Pancreas (tissue), 10 donors: ENCODE measurements at places on chromosomes 12 and 14. TPM values are rescaled to one million over a fixed set of nuclear protein-coding genes. Genes with fewer than 3 reads are reported as not detected.

GRCh38 chr12:56230432-56231183 lies 757 bp downstream of the SLC39A5 start:
- H3K27ac ChIP-seq, result peak overlapping the region; percentile 69
- H3K4me1 ChIP-seq, result no peaks in the 10 kb centered on the region
- peak overlapping the region; percentile 16 for H3K4me3 ChIP-seq
- no peaks in the 10 kb centered on the region for H3K36me3 ChIP-seq

- H3K27me3 ChIP-seq, result no peaks in the 10 kb centered on the region
- H3K36me3 ChIP-seq, result no peaks in the 10 kb centered on the region
- H3K4me3 ChIP-seq, result no peak overlapping the region
- H3K4me1 ChIP-seq, result no peaks in the 10 kb centered on the region
- DNase-seq, result no peak
Measured at GRCh38 chr14:47277703-47278102, 397.7 kb downstream of the MDGA2 start.

The MTHFD1 gene
- 21.8 TPM for polyA plus RNA-seq

DNA sequence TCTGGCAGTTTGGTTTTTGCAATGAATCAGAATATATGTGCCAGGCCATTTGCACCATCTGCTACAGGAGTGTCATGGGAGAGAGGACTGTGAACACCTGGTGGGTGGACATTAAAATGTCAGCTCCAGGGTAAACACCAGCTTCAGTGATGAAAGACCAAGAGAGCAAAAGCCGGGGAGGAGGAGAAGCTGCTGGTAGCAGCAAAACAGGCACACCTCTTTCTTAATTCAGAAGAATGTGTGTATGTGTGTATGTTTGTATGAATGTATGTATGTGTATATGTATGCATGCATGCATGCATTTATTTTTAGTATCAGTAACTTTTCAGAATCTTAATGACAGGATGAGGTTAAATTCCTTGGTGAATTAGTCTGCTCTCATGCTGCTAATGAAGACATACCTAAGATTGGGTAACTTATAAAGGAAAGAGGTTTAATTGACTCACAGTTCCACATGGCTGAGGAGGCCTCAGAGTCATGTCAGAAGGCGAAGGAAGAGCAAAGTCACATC lies 357.4 kb upstream of the PRICKLE1 start:
- no peaks in the 10 kb centered on the region for H3K4me1 ChIP-seq
- no peaks in the 10 kb centered on the region for H3K27me3 ChIP-seq
- H3K27ac ChIP-seq, result no peak overlapping the region
- no peak overlapping the region for H3K4me3 ChIP-seq
- DNase-seq, result no peak
- no peaks in the 10 kb centered on the region for H3K36me3 ChIP-seq

The GSC gene
- polyA plus RNA-seq, result 1.7 TPM

The AICDA gene
- polyA plus RNA-seq, result not detected

The SPIC gene
- polyA plus RNA-seq, result not detected

DNA sequence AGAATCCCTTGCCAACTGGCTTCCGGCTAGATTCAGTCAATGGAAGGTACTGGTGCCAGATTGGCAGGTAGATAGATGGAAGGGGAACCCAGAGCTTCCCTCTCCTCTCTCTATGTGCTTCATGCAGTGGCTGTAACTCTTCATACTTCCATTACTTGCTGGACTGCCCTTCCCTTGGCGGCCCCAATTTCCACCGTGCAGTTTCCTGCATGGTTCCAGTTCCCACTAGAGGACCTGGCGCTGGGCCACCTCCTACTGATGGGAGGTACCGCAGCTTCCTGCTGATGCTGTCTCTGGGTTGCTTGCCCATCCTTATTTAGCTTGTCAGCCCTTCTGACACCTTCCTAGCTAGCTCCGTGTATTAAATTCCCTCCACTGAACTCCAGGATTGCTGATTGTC lies 226.4 kb downstream of the ANO2 start:
- H3K27ac ChIP-seq, result no peak overlapping the region
- no peak for DNase-seq
- no peaks in the 10 kb centered on the region for H3K4me1 ChIP-seq
- no peaks in the 10 kb centered on the region for H3K36me3 ChIP-seq
- no peaks in the 10 kb centered on the region for H3K27me3 ChIP-seq
- no peak overlapping the region for H3K4me3 ChIP-seq

- no peaks in the 10 kb centered on the region for H3K4me1 ChIP-seq
- H3K27me3 ChIP-seq, result no peaks in the 10 kb centered on the region
- no peak for DNase-seq
- no peaks in the 10 kb centered on the region for H3K36me3 ChIP-seq
Measured at GRCh38 chr12:40769846-40770245, 77.6 kb downstream of the CNTN1 start.

DNA sequence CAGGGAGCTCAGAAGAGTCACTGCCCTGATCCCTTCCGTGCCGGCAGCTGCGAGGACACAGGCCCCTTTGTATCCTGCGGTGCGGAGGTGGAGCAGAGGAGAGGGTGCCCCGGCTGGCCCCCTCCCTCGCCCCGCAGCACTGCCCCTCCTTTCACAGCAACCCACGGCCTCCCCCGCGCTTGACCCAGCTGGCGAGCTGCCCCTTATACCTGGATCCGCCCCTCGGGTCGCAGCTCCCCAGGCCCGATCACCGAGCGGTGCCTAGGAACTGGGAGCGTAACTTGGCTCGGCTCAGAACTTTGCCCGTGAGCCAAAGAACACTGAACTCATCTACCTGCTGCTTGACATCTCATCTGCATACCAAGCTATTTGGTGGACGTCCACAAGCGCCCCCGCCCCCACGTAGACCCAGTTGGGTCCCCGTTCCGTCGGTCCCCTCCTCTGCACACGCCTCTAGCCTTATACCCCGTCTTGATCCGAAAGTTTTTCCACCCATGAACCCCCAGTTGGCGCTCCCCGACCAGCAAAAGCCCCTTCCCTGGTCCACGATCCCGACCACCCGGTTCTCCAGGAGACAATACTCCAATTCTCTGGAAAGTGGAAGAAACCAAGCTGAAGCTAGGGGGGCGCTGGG lies 697 bp upstream of the DNAJC14 start:
- peak; percentile 75 for DNase-seq
- peak overlapping the region; percentile 94 for H3K4me3 ChIP-seq
- no peaks in the 10 kb centered on the region for H3K36me3 ChIP-seq
- peak overlapping the region; percentile 88 for H3K27ac ChIP-seq
- H3K4me1 ChIP-seq, result peaks cover 22% of the 10 kb centered on the region

The TRMT5 gene
- polyA plus RNA-seq, result 2.3 TPM

The NANOG gene
- 0.09 TPM for polyA plus RNA-seq

DNA sequence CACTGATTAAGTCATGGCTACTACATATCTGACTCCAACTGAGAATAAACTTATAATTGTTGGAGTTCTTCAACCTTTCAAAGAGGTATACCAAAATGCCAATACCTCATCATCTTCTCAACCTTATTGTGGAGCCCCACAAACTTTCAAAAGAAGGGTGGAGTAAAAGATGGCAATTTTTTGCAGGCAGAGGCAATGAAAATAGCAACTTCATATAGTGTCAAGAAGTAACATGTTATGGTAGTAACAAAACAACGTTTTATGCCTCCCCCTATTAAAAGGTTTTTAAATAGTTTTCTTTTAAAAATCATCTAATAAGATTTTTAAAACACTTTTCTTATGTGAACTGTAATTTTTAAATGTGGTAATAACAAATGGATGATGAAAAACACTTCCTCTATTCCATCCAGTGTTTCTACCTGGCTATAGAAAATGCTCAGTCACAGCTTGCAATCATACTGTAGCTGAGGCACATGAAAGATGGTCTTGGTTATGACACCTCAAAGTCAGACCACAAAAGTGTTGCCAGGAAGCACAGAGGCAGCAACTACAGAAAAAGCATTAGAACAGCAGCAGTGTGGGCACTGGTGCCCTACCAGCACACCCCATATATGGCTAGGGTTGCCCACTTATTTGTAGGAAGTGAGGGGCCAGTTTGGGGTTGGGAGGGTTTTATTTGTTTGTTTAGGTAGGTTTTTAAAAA lies 7.0 kb downstream of the PPP1R12A start:
- H3K36me3 ChIP-seq, result no peaks in the 10 kb centered on the region
- no peak overlapping the region for H3K27ac ChIP-seq
- H3K4me3 ChIP-seq, result no peak overlapping the region
- no peaks in the 10 kb centered on the region for H3K27me3 ChIP-seq
- H3K4me1 ChIP-seq, result peaks cover 11% of the 10 kb centered on the region
- DNase-seq, result no peak

GRCh38 chr12:114041590-114041989 lies 75.5 kb upstream of the RBM19 start:
- no peak overlapping the region for H3K4me3 ChIP-seq
- no peak overlapping the region for H3K27ac ChIP-seq
- H3K27me3 ChIP-seq, result no peaks in the 10 kb centered on the region
- no peaks in the 10 kb centered on the region for H3K36me3 ChIP-seq
- no peaks in the 10 kb centered on the region for H3K4me1 ChIP-seq
- DNase-seq, result no peak

The TTC7B gene
- 8.9 TPM for polyA plus RNA-seq

GRCh38 chr12:54993181-54993835 lies 8.7 kb upstream of the TESPA1 start:
- no peaks in the 10 kb centered on the region for H3K36me3 ChIP-seq
- no peak overlapping the region for H3K27ac ChIP-seq
- H3K4me3 ChIP-seq, result no peak overlapping the region
- no peaks in the 10 kb centered on the region for H3K27me3 ChIP-seq
- peak; percentile 19 for DNase-seq

- no peaks in the 10 kb centered on the region for H3K27me3 ChIP-seq
- H3K4me3 ChIP-seq, result no peak overlapping the region
- no peaks in the 10 kb centered on the region for H3K36me3 ChIP-seq
- no peak for DNase-seq
- H3K4me1 ChIP-seq, result no peaks in the 10 kb centered on the region
- H3K27ac ChIP-seq, result no peak overlapping the region
Measured at GRCh38 chr12:131220331-131220685, 266.6 kb downstream of the ADGRD1 start.

DNA sequence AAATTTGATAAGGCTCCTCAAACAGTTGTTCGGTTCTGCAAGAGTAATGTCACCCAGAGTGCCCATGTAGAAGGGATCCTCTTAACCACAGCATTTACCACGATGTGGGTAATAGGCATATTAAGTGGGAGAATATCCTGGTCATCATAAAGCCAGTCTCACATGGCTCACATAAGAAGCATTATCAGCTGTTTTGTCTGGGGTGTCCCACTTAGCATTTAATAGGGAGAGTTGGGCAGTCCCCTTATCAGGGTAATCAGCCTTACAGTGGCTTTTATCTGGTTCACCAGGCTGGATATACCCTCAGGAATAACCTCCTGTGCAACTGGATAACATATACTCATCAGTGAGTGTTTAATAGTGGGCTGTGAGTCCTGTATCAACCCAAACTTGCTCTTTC lies 12.9 kb upstream of the TMEM263 start:
- H3K27me3 ChIP-seq, result no peaks in the 10 kb centered on the region
- H3K36me3 ChIP-seq, result no peaks in the 10 kb centered on the region
- no peak overlapping the region for H3K27ac ChIP-seq
- no peaks in the 10 kb centered on the region for H3K4me1 ChIP-seq

GRCh38 chr14:79820866-79821535 lies 390.3 kb downstream of the DIO2 start:
- H3K36me3 ChIP-seq, result no peaks in the 10 kb centered on the region
- no peak overlapping the region for H3K4me3 ChIP-seq
- no peak overlapping the region for H3K27ac ChIP-seq
- no peaks in the 10 kb centered on the region for H3K27me3 ChIP-seq
- no peaks in the 10 kb centered on the region for H3K4me1 ChIP-seq

The THTPA gene
- 11.9 TPM for polyA plus RNA-seq

- no peaks in the 10 kb centered on the region for H3K4me1 ChIP-seq
- H3K4me3 ChIP-seq, result no peak overlapping the region
- no peak overlapping the region for H3K27ac ChIP-seq
- H3K36me3 ChIP-seq, result no peaks in the 10 kb centered on the region
- DNase-seq, result no peak
Measured at GRCh38 chr14:89342049-89342448, 75.0 kb downstream of the FOXN3 start.

The KLRC4 gene
- not detected for polyA plus RNA-seq

The SYT10 gene
- polyA plus RNA-seq, result 0.05 TPM

The VRTN gene
- polyA plus RNA-seq, result not detected

- no peak overlapping the region for H3K4me3 ChIP-seq
- H3K27ac ChIP-seq, result no peak overlapping the region
- H3K4me1 ChIP-seq, result peaks cover 11% of the 10 kb centered on the region
- no peak for DNase-seq
- no peaks in the 10 kb centered on the region for H3K36me3 ChIP-seq
Measured at GRCh38 chr14:22551605-22551997, 37.4 kb downstream of the DAD1 start.

The ALX1 gene
- not detected for polyA plus RNA-seq

- H3K4me3 ChIP-seq, result no peak overlapping the region
- H3K4me1 ChIP-seq, result no peaks in the 10 kb centered on the region
- DNase-seq, result no peak
Measured at GRCh38 chr12:98653866-98654493, 8.9 kb downstream of the APAF1 start.

GRCh38 chr14:38799671-38800070 lies 303.4 kb downstream of the SEC23A start:
- no peaks in the 10 kb centered on the region for H3K36me3 ChIP-seq
- no peak overlapping the region for H3K27ac ChIP-seq
- H3K4me1 ChIP-seq, result no peaks in the 10 kb centered on the region
- no peak for DNase-seq
- H3K27me3 ChIP-seq, result no peaks in the 10 kb centered on the region
- no peak overlapping the region for H3K4me3 ChIP-seq

DNA sequence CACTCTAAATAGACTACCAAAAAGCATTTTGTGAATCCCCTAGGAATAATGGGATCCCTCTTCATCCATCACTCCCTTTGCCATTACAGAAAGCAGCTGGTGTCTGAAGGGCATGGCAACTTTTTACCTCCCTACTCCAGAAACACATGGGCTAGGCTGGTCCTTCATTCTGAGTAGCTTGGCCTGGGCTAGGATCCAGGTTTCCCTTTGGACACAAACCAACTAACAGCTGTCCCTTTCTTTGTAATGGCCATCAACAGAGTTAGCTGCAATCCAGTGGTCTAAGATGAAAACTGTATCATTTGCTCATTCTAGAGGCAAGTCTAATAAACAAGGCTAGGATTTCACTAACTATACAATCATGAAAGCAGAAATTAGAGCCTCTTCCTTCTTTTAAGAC lies 7.4 kb downstream of the GRIN2B start:
- no peaks in the 10 kb centered on the region for H3K36me3 ChIP-seq
- no peak overlapping the region for H3K27ac ChIP-seq
- H3K4me1 ChIP-seq, result no peaks in the 10 kb centered on the region
- no peak overlapping the region for H3K4me3 ChIP-seq

The EPYC gene
- not detected for polyA plus RNA-seq

The SDR9C7 gene
- polyA plus RNA-seq, result not detected

DNA sequence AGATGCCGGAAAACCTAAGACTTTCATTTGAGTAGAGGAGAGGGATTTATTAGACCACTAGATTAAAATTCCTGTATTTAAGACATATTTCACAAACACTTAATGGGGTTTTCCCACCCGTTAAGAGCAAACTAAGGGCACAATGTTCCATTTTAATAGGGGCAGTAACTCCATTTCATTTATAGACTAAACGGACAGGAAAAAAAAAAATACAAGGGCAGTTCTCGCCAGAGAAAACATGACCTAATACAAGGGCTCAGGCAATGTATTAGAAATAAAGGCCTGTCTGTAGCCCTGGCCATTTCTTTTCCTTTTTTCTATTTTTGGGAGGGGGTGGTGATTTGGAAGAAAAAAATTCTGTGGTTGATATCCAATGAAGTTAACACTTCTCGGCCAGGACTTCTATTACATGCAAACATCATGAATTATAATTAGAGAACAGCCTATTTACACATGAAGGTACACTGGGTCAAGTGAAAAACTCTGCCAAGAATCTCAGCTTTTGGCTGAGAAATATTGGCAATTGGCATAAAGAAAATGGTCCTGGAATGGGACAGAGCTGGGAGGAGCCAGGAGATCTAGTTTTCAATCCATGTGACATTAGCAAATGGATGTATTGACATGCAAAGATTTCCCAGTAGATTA lies 641.1 kb upstream of the TBX3 start:
- no peak overlapping the region for H3K27ac ChIP-seq
- no peak overlapping the region for H3K4me3 ChIP-seq
- DNase-seq, result no peak
- H3K4me1 ChIP-seq, result no peaks in the 10 kb centered on the region

The TRPV4 gene
- 3.9 TPM for polyA plus RNA-seq
